Renal cortex interstitium (tissue), 15 donors: ENCODE measurements at places on chromosomes 3 and 15. TPM values are rescaled to one million over a fixed set of nuclear protein-coding genes. Genes with fewer than 3 reads are reported as not detected.

GRCh38 chr3:14152963-14153355 is 25.4 kb downstream of the XPC start:
- no peak for DNase-seq

Gene LDHAL6B
- 0.19 TPM for polyA plus RNA-seq

- DNase-seq, result no peak
These were observed 362.4 kb downstream of the CGGBP1 start for GRCh38 chr3:87696124-87697013.

DNA sequence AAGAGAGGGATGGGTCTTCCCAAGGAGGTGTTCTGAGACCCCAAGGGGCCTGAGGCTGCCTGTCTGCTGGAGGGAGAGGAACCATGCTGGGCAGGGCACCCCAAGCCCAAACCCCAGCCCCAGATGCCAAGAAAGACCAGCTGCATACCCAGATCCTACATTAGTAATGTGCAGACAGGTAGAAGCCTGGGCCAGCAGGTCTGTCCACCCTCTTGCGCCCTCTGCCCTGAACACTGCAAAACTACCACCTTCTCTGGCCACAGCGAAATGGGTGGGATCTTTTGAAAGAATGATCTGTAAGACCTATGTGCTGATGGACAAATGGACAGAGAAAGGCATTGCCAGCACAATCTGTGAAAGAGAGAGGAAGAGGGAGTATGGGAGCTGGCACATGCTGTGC is 283.2 kb downstream of the EPHB1 start:
- DNase-seq, result no peak

Gene PRTG
- polyA plus RNA-seq, result 13.6 TPM

Gene ASB7
- polyA plus RNA-seq, result 16.3 TPM

Gene WDR93
- polyA plus RNA-seq, result 2.9 TPM

Gene TIPIN
- polyA plus RNA-seq, result 21.1 TPM

GRCh38 chr3:39234651-39235050 is 42.3 kb upstream of the XIRP1 start:
- DNase-seq, result no peak

Gene TRMT10C
- polyA plus RNA-seq, result 30.3 TPM

Gene CCR9
- polyA plus RNA-seq, result 0.09 TPM

Gene CMC1
- 32.1 TPM for polyA plus RNA-seq

DNA sequence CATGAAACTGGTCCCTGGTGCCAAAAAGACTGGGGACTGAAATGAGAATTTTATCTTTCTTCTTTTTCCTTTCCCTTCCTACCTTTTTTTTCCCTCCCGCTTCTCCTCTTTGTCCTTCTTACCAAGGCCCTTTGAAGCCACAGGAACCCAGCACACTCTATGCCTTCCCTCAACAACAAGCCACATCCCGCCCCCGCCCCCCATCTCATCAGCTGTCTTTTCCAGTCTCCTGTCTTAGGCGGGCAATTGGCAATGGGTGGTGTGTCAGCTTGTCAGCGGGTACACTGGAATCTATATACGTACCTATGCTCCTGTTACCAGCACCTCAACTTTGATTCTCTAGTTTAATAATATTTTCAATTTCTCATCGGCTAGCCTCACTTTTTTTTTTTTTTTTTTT is 56.3 kb upstream of the CHD2 start:
- no peak for DNase-seq

DNA sequence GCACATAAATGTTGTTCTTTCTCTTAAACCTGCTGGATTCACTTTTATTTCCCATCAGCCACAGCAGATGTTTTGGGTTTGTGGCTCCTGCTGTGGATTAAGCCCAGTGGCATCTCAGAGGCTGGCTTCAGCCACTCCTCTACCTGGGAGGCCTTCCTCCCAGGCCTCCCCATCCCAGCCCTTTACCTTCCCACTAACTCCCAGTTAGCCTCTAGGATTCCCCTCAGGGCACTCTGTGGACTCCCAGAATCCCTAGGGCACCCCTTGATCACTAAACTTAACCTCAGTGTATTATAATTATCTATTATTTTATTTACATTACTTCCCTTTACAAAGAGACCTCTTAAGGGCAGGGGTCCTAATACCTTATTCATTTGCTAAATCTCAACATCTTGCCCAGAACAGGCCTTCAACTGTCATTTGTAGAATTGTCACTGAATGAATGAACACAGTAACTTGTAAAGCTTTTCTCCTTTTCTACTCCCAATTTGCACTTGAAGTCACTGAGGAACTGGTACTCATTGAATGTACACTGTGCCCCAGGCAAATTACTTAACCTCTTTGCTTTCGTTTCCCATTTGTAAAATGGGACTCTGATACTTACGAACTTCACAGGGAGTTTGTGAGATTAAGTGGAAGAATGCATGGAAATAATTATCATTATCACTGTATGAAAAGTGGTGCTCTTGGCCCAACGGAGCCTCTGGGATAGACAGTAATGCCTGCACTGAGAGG is 8.3 kb downstream of the CCDC13 start:
- no peak for DNase-seq

DNA sequence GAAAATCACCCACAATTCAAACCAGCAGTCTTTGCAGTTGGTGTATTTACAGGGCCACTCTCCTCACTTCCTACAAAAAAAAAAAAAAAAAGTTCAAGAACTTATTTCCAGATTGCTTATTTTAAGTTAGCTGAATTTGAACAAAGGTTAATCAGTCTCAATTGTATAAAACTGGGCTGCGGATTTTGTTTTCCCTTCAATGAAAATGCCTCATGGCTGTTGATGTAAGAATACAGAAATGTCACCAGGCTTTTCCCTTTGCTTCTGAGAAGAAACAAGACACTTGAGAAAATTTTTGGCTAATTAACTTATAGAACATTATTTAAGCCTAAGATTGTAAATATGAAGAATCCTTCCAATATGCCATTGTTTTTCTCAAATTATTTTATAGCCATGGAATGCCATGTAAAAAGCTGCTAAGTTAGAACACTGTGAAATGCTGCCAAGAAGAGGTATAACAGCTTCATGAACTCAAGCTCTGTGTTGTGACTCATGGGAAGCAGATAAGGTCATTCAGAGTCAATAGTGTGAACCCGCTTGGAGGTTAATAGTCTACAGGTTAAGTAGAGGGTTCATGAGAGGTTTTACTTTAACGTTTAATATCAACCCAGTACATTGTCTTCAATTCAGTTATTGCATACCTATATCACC is 84.3 kb upstream of the ABI3BP start:
- no peak for DNase-seq

Gene RTP1
- polyA plus RNA-seq, result not detected

Gene SRGAP3
- 15.0 TPM for polyA plus RNA-seq

GRCh38 chr3:184308744-184309143 is 5.7 kb upstream of the EIF4G1 start:
- DNase-seq, result no peak

Gene MBNL1
- polyA plus RNA-seq, result 54.7 TPM

- DNase-seq, result no peak
These were observed 26.8 kb upstream of the ALCAM start for GRCh38 chr3:105339946-105340345.

- DNase-seq, result no peak
These were observed 18.5 kb upstream of the REC114 start for GRCh38 chr15:73424506-73424905.

DNA sequence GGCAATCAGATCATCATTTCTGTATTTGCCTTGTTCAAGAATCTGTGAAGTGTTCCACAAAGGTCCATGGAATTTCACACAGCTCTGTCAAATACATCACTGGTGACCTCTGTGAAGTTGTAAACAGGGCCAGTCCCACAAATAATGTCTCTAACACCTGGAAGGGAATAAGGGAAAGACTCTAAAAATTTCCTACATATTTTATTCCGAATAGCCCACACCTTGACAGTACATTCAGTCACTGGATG is at the start of gene C3orf49:
C3orf49 (plus strand) TSS at position 149 of the 248 bp plus-strand sequence. CDS start 173 bp downstream, outside the sequence.
- DNase-seq, result no peak
